ENCODE measurements at places on chromosomes 2 and 18. TPM values are rescaled to one million over a fixed set of nuclear protein-coding genes. Genes with fewer than 3 reads are reported as not detected.

DNA sequence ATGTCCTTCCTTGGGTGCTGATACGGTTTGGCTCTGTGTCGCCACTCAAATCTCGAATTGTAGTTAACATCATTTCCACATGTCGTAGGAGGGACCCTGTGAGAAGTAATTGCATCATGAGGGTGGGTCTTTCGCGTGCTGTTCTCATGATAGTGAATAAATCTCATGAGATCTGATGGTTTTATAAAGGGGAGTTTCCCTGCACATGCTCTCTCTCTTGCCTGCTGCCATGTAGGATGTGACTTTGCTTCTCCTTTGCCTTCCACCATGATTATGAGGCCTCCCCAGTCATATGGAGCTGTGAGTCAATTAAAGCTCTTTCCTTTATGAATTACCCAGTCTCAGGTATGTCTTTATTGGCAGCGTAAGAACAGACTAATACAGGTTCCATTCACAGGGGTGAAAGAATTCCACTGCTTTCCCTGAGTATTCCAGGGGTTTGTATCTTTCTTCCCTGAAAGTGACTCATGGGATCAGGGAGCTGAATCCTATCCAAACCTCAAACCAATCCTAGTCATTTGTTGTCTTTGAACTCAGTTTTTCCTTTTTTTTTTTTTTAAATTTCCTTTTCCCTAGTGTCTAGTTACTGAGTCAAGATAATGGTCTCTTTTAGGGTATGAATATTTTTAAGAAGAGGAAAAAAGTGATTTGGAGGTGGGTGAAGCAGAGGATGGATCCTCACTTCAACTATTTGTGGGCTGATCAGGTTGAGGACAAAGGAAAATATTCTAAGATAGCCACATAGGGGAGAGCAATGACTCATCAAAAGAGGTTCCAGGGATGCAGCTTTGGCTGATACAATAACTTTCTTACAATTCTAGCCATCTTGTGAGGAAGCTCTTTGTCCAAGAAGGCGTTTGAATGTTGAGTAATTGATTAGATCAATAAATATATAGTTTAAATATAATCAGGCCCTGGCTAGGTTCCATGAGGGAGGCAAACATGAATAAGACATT, 19.5 kb upstream of the KCNE4 start:
- H3K4me3 ChIP-seq, result no peak overlapping the region
- no peaks in the 10 kb centered on the region for H3K4me1 ChIP-seq
- no peaks in the 10 kb centered on the region for H3K27me3 ChIP-seq
- H3K36me3 ChIP-seq, result no peaks in the 10 kb centered on the region

DNA sequence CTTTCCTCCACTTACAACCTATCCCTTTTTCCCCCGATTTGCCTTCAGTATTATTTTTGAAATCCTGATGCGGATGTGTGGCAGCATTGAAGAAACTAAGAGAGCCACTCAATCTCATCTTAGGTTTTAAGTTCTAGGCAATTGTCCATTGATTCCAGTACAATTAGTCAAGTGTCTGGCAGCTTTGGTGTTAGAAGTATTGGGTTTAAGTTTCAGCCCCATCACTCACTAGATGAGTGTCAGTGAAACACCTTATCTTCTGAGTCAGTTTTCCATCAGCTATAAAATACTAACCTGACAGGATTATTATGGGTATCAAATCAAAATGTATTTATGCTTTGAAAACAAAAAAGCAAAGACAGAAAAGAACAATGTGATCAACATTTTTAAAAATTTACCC, 16.8 kb upstream of the CUL3 start:
- DNase-seq, result no peak
- no peaks in the 10 kb centered on the region for H3K27me3 ChIP-seq
- H3K36me3 ChIP-seq, result no peaks in the 10 kb centered on the region
- H3K4me3 ChIP-seq, result no peak overlapping the region
- H3K27ac ChIP-seq, result no peak overlapping the region

DNA sequence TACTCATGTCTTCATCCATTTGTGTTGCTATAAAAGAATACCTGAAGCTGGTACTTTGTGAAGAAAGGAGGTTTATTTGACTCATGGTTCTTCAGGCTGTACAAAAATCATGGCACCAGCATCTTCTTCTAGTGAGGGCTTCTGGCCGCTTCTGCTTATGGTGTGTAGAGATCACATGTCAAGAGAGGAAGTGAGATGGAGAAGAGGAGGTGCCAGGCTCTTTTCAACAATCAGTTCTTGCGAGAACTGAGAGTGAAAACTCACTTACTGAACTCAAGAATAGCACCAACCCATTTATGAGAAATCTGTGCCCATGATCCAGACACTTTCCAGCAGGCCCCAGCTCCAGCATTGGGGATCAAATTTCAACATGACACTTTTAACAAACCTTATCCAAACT, 30.0 kb upstream of the BARD1 start:
- no peak overlapping the region for H3K4me3 ChIP-seq
- no peaks in the 10 kb centered on the region for H3K4me1 ChIP-seq
- H3K27me3 ChIP-seq, result no peaks in the 10 kb centered on the region
- no peak overlapping the region for H3K27ac ChIP-seq
- DNase-seq, result no peak

DNA sequence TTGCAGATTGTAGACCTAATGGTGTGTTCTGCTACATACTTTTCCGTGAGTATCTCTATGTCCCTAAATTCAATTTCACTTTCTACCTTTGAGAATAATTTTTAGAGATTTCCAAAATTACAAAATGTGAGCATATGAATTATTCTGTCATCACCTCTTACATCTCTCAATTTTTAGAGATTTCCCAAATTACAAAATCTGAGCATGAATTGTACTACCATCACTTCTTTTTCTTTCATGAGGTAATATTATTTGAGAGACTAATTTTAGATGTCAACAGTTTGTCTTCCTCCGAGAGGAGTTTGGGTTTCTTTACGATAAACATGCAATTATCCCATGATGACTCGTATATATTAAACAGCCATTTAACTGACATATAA, 32.1 kb downstream of the INSIG2 start:
- peaks cover 2% of the 10 kb centered on the region for H3K4me1 ChIP-seq
- no peaks in the 10 kb centered on the region for H3K36me3 ChIP-seq
- H3K27me3 ChIP-seq, result no peaks in the 10 kb centered on the region
- H3K4me3 ChIP-seq, result no peak overlapping the region

- peaks cover 7% of the 10 kb centered on the region for H3K4me1 ChIP-seq
Observed at GRCh38 chr2:85681372-85681763, 12.8 kb upstream of the GNLY start.

DNA sequence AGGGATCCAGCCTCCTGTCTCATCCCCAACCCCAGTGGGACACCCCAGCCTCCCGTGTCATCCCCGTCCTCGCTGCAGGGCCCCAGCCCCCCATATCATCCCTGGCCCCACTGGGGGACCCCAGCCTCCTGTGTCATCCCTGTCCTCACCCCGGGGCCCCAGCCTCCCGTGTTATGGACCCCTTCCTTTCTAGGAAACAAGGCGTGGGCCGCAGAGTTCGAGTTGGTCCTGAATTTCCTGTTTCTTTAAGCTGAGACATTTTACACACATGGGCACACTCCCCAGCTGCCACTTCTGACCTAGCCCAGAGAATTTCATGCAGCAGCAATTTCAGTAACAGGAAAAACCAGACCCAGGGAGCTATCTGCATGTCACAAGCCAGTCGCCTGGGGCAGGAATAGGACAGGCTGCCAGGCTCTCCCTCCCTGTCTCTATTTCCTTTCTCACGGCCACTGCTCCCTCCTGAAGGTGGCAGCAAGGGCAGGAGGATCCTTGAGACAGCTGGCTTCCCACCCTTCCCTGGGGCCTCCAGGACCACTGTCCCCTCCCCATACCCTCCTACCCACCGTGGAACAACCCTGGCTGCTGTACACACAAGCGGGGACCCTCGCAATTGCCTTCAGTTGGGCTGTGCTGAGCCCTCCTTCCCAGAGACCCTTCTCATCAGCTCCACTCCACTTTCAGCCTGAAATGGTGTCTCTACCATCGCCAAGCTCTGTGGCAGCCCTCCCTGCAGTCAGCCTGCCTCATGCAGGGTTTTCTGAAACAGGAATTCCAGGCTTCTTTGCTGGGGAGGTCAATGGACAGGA, 141.9 kb upstream of the ID2 start:
- peak overlapping the region; percentile 83 for H3K27ac ChIP-seq
- DNase-seq, result peak; percentile 78
- H3K36me3 ChIP-seq, result no peaks in the 10 kb centered on the region
- H3K4me1 ChIP-seq, result peaks cover 92% of the 10 kb centered on the region

DNA sequence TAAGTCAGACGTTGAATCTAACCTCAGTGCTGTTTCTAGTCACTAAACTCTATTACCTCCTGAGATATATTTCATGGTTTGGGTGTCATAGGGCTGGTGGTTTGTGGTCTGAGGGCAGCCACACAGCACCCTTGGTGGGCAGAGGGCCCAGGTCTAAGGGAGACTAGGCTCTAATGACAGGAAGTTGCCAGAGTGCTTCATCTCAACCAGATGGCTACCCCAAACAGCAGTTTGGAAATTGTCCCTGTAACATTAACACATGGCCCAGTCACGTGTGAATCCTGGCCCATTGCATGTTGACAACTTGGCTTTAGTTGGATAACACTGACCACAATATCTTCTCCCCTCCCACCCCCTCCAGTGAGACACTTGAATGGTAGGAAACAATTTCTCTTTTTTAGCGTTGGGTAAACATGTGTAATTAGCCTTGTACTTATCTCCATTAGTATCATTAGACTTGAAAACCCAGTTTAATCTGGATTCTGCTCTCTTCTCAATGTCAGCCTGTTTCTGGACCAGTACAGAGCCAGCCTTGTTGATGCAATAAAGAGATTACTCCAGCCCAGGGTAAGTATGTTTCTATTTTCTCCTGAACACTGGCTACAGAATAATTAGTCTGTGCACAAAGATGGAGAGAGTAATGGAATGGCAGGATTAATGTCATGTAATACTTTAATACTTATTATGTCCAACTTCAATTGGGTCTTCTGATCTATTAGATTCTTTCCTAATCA, 187.8 kb upstream of the SIX3 start:
- no peak overlapping the region for H3K27ac ChIP-seq
- H3K4me3 ChIP-seq, result no peak overlapping the region
- peaks cover 5% of the 10 kb centered on the region for H3K36me3 ChIP-seq
- no peak for DNase-seq
- no peaks in the 10 kb centered on the region for H3K4me1 ChIP-seq
- no peaks in the 10 kb centered on the region for H3K27me3 ChIP-seq

- DNase-seq, result no peak
- H3K27ac ChIP-seq, result no peak overlapping the region
- no peaks in the 10 kb centered on the region for H3K36me3 ChIP-seq
- no peaks in the 10 kb centered on the region for H3K4me1 ChIP-seq
- H3K27me3 ChIP-seq, result no peaks in the 10 kb centered on the region
Observed at GRCh38 chr18:8450013-8450412, 159.2 kb upstream of the RAB12 start.

DNA sequence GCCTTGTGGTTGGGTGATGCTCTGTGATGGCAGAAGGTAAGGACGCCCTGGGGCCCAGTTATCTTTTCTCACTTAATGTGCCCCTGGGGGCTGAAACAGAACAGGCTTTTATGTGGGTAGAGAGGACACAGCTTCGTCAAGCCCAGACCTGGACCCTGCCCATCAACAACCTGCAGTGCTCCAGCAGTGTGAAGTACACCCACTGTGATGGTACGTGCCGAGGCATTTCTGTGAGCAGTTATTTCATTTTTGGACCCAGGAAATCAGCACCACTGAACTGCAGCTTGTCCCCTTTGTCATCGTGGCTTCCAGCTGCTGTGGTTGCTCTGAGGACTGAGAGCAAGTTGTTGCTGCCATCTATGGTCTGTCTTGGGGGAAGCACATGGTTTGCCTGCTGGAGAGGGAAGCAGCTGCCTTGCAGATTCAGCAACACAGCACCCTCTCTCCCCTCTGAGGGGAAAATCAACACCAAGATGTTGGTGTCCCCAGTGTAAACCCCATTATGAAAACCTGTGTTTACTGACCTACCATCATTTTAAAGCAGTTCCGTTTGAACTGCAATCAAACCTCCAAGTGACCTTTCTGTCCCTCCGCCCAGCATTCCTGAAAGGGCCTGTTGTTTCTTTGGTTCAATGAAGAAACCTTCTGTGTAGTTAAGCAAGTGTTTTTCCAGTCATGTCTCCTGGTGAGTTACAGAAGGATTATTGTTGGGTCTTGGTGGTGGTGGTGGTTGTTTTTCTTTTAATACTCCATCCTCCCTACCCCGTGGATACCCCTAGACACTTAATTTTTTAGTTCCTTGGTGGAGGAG, 158.2 kb downstream of the MGAT5 start:
- H3K4me1 ChIP-seq, result peaks cover 51% of the 10 kb centered on the region
- peak overlapping the region; percentile 16 for H3K27ac ChIP-seq
- H3K27me3 ChIP-seq, result no peaks in the 10 kb centered on the region

DNA sequence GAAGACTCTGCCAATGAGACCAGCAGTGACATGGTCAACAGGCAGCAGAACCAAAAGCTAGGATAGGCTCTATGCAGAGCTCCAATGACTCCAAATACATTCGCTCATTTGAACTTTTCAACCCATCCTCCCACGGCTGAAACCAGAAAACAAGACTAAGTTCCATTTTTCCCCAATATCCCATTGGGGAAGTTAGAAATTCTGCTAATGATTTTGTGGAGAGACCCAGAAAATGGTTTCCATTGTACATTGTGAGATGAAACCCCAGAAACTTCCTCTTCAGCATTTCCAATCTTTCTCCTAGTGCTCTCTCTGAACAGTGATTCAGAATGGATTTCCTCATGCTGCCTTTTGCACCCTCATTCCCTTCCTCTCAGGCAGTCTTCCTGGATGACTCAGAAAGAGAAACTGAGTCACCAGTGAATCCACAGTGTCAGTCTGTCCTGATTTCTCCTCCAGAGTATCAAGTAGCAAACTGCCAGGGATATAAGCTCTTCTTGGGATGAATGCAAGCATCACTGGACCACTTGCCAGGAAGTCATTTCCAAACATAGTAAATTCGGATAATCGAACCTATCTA, 467.7 kb upstream of the ID2 start:
- H3K27ac ChIP-seq, result no peak overlapping the region
- H3K4me1 ChIP-seq, result no peaks in the 10 kb centered on the region
- no peak overlapping the region for H3K4me3 ChIP-seq
- H3K27me3 ChIP-seq, result no peaks in the 10 kb centered on the region

GRCh38 chr2:67848551-67849285, 214.1 kb downstream of the C1D start:
- peaks cover 24% of the 10 kb centered on the region for H3K27me3 ChIP-seq
- H3K4me1 ChIP-seq, result peaks cover 4% of the 10 kb centered on the region
- H3K27ac ChIP-seq, result no peak overlapping the region
- DNase-seq, result no peak

GRCh38 chr2:46915281-46915810, at the start of gene MCFD2:
Gene MCFD2 (minus strand): TSS chr2:46915806. CDS start chr2:46909171, 6,635 bp downstream.
- peaks cover 18% of the 10 kb centered on the region for H3K36me3 ChIP-seq
- no peaks in the 10 kb centered on the region for H3K27me3 ChIP-seq
- peak within 1 kb of the TSS; percentile 99 for H3K4me3 ChIP-seq
- H3K27ac ChIP-seq, result peak within 1 kb of the TSS; percentile 92
- peak; percentile 92 for DNase-seq

GRCh38 chr2:215775106-215775505, 238.2 kb downstream of the MREG start:
- no peaks in the 10 kb centered on the region for H3K4me1 ChIP-seq
- no peaks in the 10 kb centered on the region for H3K27me3 ChIP-seq
- no peak for DNase-seq
- H3K36me3 ChIP-seq, result no peaks in the 10 kb centered on the region

- DNase-seq, result no peak
- no peak overlapping the region for H3K4me3 ChIP-seq
- no peaks in the 10 kb centered on the region for H3K36me3 ChIP-seq
- peaks cover 7% of the 10 kb centered on the region for H3K4me1 ChIP-seq
- H3K27ac ChIP-seq, result no peak overlapping the region
Observed at GRCh38 chr2:62147610-62148301, 48.2 kb upstream of the B3GNT2 start.

GRCh38 chr2:40435426-40436092, 16.3 kb downstream of the SLC8A1 start:
- no peaks in the 10 kb centered on the region for H3K36me3 ChIP-seq
- no peaks in the 10 kb centered on the region for H3K4me1 ChIP-seq
- no peak overlapping the region for H3K4me3 ChIP-seq
- no peaks in the 10 kb centered on the region for H3K27me3 ChIP-seq
- no peak for DNase-seq
- peak overlapping the region; percentile 1 for H3K27ac ChIP-seq

The CABYR gene
- total RNA-seq, result 0.56 TPM

The INHBB gene
- 1.0 TPM for total RNA-seq

The GULP1 gene
- total RNA-seq, result 14.5 TPM
